NCI-H446 (cell line): ENCODE measurements at places on chromosomes 6 and 20.

DNA sequence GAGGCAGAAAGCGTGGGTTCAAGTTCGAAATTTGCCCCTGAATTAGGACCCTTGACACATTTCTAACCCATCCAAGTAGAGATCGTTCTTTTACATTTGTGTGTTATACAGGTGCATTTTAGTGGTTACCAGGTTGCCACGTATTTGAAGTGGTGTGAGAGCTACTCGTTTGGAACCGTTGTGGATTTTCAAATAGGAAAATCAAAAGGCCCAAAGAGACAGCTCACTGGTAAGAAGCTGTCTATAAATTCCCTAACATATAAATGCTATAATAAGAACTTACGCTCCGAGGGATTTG, 1.6 kb upstream of the REV3L start:
- DNase-seq: no peak

- no peak for DNase-seq
These were observed 136.8 kb downstream of the ZDHHC14 start for GRCh38 chr6:157517601-157518359.

DNA sequence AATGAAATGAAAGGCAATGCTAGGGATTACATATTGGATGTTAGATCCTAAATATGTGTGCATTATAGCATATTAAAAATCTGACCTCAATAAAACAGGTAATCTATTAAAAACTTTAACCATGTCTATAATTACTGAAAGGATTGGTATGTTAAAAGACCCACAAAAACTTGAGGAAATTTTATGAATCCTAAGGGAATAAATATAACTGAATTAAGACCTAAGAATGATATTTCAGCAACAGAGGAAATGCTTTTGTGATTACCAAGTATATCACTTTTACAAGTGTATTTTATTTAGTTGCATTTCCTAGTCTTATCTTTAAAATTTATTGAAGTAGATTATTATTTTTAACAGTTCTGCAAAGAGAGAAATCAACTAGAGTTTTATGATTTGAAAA, 571.5 kb downstream of the HDGFL1 start:
- no peak for DNase-seq

DNA sequence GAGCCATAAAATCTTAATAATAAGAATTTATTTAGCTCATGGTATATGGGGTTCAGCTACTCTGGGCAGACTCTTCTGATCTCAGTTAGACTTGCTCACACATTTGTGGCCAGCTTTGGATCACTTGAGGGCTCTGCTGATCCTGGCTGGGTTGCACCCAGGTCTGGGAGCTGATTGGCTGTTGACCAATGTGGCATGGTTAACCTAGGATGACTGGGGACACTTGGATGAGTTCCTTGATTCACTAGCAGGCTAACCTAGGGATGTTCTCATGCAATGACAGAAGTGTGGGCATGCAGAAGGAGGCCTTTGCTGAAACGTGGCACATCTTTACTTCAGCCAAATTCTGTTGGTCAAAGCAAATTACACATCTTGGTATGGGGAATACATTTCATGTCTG, 569.5 kb downstream of the UTRN start:
- DNase-seq: no peak

- no peak for DNase-seq
These were observed 47.0 kb upstream of the PCSK2 start for GRCh38 chr20:17179840-17180239.

DNA sequence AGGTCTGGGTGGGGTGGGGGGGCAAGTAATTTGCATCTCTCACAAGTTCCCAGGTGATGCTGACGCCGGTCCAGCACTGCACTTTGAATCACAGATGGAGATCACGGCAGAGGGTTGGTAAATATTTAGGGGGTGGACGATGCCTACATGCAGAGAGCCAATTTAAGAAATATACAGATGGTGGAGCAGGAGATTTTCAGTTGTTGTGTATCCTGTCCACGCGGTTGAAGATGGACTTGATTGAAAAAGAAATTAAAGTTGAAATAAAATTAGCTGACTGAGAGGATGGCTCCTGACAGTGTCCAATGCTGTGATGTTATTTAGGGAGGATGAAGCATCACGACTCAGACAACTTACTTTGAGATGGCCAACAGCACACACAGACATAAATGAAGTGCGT, 74.6 kb downstream of the PHACTR3 start:
- no peak for DNase-seq
